ENCODE measurements at places on chromosomes 5 and 9.

DNA sequence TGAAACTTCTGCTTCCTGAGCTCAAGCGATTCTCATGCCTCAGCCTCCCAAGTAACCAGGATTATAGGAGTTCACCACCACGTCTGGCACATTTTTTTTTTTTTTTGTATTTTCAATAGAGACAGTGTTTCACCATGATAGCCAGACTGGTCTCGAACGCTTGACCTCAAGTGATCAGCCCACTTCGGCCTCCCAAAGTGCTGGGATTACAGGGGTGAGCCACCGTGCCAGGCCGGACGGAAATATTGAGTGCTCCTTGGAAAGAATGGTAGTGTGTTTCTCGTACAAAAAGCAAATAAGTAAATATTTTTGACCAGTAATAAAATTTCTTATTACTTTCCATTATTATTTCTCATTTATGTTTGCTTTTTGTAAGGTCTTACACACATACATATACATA, 1307.9 kb upstream of the CDH6 start:
- no peak for DNase-seq

GRCh38 chr5:158812408-158812807, 287.3 kb downstream of the EBF1 start:
- DNase-seq, result no peak

DNA sequence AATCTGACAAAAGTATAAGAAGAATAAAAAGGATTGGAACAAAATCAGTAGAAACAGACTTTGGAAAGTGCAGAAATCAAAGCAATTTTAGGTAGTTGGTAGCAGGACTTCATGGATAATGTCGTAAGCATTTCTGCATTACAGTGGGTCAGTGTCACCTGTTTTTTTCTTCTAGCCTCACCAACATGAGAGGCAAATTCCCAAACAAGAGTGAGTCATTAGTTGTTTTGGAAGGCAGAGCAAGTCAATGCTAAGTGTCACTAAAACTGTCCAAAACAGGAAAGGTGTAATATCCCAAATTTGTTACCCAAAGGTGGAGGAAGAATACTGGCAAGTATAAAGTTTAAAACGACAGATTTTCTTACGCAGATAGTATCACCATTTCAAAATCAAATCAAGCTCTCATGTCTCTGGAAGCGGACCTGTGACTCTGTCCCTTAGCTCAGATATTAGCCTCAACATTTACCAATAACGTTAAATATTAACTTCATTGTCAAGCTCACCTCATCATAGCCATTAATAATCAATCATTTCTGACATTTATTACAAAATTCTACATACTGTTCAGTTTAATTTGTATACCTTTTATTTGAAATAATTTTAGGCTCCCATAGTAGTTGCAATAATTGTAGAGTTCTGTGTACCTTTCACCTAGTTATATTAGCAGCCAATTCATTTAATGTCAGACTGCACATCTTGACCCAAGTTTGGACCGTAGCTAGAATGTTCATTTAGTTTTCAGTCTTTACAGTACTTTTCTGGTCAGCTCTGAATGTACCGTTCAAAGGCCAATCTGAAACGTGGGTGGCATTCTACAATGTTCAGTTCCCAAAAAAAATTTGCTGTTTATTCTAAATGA, 901.2 kb upstream of the COX7C start:
- DNase-seq, result no peak

DNA sequence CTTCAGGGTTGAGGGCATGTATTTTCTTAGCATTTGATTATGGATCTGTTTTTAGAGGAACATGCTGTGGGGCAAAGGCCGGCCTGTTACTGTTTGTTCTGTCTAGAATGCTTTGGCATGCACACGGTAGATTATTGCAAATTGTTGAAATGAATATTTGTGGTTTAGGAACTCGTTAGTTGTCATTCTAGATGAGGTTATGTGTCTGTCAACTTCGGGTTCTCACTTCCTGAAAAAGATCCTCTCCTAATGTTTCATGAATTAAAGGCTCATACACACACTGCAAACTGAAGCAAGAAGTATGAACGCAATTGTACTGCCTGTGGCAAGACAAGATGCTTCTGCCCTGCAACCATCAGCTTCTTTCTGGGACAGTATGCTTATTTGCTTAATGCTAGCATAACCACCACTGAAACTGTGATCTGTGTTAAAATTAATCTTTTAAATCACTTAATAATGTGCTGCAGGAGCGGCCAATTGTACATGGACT, 99.6 kb downstream of the BASP1 start:
- no peak for DNase-seq

DNA sequence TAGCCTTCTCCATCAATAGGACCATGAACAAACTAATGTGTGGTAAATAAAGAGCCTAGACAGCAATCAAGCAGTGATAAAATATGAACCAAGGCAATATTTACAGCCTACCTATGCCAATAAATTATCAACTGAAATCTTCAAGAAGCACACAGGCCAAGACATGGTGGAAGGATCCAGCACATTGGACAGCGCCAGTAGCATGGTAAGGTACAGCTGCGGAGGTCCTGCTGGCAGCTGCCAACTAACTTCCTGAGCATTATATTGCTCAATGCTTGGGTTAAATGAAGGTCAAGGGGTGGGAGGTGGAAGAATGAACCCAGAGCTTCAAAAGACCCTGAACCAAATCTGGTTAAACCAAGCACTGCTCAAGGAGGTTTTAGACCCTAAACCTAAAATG, 16.5 kb upstream of the SPDL1 start:
- DNase-seq, result no peak

DNA sequence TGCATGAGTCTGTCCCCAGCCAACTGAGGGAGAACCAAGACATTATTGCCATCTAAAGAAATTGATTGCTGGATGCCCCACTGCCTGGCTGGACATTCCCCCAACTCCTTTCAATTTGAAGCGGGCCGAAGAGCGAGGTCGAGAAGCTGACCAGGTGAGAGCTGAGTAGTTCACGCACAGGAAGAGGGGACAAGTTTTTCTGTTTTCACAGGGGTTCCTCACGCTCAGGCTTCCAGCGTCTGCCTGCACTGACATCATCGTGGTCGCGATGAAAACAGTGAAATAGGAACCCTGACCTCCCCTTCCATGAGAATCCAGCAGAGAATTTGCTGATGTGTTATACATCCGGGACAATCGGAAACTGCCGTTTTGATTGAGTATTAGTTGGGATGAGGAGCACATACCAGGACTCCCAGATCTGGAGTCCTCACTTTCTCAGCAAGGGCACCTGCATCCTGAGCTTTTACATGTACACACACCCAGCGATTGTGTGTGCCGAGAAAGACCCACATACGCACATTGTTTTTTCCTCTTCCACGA, 3.1 kb upstream of the DMRT3 start:
- no peak for DNase-seq

DNA sequence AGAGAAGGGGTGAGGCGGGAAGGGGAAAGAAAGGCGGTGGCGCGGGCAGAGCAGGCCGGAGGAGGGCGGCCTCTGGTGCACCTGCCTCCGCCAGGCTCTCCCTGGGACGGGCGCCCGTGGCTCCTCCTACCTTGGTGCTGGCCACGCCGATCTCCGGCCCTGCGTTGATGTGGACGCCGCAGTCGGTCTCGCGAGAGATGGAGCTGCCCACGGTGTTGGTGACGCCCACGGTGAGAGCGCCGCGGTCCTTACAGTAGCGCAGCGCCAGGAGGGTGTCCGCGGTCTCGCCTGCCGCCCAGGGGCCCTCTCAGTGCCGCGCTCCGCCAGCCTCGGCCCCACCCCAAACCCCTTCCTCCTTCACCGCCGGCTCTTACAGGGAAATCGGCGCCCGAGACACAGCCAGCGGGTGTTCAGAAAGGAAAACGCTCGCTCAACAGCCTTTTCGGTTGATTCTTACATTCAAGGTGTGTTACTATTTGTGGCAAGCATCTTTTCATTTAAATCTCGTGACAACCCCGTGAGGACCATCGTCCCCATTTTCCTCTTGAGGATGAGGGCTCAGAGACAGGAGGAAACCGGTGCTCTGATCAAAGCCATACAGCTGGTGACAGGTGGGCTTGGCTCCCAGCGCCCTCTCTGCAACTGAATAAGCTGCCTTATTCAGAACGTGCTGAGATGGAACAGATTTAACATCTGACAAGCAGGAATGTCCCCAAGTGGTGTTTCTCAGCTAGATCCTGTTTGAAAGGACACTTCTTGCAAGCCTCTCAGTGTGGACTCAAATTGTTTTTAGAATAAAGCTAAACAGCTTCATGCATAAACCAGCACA, 22.0 kb upstream of the MAPK9 start:
- DNase-seq, result no peak

DNA sequence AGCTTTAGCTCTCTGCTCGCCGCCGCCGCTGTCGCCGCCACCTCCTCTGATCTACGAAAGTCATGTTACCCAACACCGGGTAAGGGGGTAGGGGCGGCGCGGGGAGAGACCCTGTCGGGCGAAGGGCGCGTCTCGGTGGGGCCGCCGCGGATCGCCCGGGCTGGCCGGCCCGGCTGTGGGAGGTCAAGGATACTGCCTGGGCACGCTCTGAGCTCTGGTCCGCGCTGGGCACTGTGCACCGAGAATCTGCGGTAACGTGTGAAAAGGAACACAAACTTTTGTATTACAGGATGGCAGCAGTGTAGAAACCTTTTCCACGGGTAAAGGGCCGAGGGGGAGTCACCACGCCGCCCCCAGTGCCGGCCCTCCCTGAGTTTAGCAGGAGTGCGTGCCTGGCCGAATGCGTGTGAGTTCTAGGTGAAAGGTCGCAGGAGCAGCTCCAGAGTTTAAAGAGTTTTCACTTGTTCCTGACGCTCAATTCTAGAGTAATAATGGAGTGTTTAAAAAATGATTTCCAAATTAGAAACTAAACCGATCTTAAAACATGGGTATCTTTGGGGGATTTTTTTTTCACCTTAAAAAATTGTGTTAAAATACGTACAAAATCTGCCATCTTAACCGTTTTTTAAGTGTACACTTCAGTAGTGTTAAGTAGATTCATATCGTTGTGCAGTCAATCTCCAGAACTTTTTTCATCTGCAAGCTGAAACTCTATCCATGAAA, at the start of gene HSDL2:
Gene HSDL2, plus strand, starts transcription at position 7 of the 723 bp plus-strand sequence. Its CDS starts 56 bp downstream, at position 63.
- no peak for DNase-seq

DNA sequence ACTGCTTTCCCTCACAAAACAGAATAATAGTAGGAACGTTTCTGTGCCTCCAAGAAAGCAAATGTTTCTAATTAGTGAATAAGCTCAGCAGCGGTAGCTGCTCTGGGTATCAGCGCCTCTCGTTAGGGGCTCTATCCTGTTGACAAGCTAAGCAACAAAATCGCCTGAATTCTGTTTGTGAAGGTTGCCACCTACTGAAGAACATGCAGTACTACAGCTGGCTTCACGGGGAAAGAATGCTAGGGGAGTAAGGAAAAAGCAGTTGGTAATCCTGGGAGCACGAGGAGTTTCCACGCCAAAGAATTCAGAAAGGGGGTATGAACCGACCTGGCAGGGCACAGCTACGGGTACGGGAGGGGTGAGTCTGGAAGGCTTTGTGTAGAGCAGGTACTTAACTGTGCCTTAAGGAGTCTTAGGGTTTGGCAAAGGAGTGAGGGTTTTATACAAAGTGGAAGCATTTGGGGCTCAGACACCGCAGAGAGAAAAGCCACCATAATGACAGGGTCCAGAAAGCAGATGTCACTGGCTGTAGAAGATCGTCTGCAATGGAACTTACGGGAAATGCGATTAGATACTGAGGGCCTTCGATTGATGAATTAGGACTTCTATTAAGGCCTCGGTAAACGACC, 171.7 kb downstream of the TTC39B start:
- DNase-seq, result peak; percentile 66

- DNase-seq, result no peak
These were observed 90.6 kb upstream of the RUFY1 start for GRCh38 chr5:179459771-179460170.

- peak; percentile 79 for DNase-seq
These were observed at the start of gene KLF4 for GRCh38 chr9:107489687-107490605. KLF4 (minus strand) TSS chr9:107489769; CDS start chr9:107489172, 597 bp downstream.

DNA sequence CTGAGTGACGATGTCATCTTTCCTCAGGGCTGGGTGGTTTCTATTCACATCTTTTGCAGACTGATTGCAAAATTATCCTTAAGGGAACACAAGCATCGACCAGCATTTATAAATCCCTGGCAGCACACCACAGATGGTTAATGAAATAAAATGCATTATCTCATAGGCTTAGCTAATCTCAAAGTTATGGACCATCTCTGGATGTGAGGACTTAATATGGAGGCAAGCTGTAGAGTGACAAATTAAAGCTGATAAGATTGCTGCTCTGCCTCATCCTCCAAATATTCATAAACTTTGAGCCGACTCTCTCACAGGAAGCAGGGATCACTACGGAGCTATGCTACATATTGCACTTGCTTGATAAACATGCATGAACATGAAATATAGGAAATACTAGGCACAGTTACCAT, 663.2 kb upstream of the RGMB start:
- DNase-seq, result no peak

DNA sequence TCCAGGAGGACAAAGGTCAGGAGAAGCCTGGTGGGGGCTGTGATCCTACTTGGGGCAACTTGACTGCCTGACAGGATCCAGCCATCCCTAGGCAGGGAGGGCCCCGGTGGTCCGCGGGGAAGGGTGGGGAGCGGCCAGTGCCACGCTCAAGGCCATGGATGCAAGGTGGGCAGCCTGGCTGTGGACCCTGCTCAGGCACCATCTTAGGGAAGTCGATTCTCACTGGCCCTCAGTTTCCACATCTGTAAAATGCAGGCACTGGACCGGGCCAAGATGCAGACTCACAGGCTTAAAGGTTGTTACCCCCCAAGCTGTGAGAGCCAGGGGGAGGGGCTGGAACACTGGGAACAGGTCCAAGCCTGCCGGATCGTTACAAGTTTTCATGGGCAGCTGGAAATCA, 8.7 kb upstream of the DOLPP1 start:
- DNase-seq, result no peak

DNA sequence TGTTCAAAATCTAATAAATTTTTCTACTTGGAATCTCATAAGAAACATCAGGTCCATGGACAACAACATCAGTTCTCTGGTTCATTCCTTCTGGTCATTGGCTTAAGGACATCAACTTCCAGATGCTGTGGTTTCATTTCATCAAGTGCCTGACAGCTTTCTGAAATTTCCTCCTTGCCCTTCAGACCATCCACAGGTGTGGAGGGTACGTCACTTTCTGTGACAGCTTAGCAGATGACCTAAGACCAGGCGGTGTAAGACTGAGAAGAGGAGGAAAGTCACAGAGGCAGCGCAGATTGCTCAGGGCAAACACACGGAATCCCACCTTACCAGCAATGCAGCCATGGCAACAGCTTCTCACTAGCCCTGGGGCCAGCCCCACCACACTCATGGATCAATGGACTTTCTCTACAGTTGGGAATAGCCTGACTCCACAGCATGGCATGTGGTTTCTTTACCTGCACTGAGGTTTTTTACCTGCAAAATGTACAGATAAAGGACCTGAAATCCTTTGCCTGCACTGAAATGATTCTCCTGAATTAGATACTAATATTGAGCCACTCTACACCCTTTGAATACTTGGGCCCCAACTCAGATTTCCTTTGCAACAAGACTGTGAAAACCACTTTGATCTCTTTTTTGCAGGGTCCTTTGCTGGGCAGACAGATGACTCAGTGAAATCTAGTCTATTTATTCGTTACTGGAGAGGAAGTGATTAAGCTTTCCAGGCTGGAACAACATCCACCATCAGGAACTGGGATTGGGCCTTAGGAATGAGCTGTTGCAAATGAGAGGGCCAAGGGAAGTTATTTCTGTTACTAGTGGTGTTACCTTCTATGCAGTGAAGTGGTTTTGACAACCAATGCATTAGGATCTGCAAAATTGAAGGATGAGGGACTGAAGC, 26.9 kb downstream of the TICAM2 start:
- DNase-seq, result no peak

Measured in neural crest cell (in vitro differentiated cells).